ENCODE measurements at places on chromosomes 5 and 9.
A peak's percentile ranks its signal among the peaks of the same experiment; 100 is the strongest.

DNA sequence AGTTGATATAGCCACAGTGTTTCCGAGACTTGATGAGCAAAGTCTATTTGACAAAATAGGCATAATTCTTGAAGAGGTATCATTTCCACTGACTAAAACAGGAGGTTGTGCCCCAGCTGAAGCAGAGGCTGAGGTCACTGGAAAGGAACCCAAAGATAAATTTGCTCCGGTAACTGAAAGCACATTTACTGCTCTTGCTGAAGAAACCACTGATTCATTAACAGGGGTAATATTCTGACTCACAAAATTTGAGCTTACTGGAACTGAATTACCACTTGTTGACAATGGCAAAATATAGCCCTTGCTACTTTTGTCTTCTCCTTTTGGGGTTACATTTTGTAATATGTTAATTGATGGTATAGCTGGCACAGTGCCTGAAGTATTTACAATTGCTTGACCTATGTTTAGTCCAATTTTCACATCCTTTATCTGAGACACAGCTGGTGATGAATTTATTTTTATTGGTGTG is 30.2 kb downstream of the MLANA start:
- ATAC-seq, result no peak

DNA sequence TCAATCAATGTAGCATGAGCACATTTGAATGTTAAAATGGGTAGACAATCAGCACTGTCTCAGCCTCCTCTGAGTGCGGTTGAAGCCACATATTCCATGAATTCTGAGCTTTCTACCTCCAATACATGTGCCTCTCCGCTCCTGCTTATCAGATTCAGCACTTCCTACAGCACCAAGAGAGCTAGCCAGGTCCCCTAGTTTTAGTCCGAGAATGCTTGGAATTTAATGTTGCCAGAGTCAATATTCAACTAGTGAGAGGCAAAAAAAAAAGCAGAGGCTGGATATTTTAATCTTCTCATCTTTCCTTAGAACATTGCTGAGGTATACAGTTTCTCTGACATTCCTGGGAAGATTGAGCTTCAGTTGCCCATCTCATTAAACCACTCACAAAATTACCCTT is 1979.1 kb upstream of the CDH9 start:
- no peak for ATAC-seq

GRCh38 chr5:176916337-176916736 is 17.2 kb upstream of the HK3 start:
- no peak for ATAC-seq

- ATAC-seq, result no peak
These were observed 20.7 kb upstream of the STARD4 start for GRCh38 chr5:111532886-111533582.

DNA sequence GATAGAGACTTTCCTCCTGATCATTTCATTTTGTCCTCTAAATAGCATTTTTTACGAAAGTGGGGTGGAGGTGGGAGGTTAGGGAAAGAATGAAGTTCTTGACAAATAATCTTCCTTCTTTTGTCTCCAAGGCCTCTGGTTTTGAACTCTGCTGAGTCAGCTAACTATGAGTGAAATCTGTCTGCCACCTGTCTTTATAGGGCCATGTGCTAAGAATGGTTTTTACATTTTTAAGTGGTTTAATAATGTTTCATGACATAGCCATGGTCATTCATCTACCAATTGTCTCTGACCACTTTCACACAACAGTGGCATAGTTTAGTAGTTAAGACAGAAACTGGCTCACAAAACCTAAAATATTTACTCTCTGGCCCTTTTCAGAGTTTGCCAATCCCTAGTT is 7.6 kb downstream of the MAN2A1 start:
- no peak for ATAC-seq

DNA sequence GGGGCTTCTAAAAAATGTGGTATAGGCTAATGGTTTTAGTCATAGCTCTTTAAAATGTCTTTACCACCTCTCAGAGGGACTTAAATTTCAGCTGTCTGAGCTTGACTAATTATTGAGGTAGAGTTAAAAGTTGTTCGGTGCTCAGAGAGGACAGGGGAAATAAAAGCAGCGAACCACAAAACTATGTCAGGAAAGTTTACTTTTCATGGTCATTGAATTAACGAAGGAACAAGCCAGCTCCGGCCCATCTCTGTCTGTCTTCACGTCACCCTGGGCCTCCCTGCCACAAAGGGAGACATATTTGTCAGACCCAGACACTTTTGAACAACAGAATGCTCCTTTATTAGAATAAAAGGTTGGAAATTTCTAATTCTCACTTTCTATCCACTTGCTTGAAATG is 98.8 kb upstream of the EFNA5 start:
- no peak for ATAC-seq

GRCh38 chr5:61779743-61780142 is 447.7 kb downstream of the ZSWIM6 start:
- ATAC-seq, result no peak

GRCh38 chr5:52947851-52948250 is 41.3 kb upstream of the ITGA2 start:
- ATAC-seq, result no peak

DNA sequence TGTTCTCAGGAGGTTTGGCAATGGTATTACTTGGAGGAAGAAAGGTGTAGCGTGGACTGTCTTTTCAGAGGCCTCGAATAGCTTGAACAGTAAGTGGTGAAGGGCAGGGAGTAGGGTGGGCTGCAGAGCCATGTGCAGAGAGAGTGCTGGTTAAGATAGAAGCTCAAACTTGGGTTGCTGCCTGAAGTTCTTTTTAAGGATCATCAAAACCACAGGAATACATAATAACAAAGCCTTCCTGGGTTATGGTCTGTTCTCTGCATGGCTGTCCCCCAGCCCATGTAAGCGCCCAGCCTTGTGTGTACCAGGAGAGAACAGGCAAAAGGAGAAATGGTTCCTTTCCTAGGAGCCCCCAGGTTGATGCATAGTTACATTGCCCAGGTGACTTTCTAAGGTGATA is 43.9 kb downstream of the RCL1 start:
- no peak for ATAC-seq

DNA sequence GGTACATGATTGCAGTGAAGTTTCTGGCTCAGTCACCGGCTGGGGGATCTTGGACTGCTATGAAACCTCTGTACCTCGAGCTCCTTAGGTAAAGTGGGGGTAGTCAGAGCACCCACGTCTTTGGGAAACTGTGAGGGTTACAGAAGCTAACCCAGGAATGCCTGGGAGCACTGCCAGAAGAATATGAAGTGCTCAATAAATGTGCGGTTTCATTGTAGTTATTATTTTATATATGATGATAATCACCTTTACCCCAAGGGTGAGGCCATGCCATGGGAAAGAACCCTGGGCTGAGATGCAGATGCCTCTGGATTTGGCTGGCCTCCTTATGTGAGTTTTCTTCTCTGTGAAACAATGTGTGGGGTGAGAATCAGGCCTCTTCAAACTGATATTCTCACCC is 3.7 kb downstream of the NPR3 start:
- no peak for ATAC-seq

DNA sequence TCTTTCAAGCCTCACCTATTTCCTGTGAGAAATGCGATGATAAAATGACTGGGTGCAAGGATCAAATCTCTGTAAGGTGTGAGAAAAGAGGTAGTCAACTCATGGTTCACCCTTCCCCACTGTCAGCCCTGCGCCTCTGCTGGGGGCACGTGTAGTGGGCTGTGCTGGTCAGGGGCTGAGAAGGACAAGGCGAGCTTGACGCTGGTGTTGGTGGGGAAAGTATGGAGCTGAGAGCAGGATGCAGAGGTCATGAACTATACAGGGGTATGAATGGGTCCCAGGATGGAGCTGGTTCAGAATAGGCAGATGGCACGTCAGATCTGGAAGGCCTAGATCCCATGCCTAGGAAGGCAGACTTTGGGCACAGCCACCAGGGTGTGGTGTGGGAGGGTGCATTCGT is 20.6 kb downstream of the PITX1 start:
- no peak for ATAC-seq

DNA sequence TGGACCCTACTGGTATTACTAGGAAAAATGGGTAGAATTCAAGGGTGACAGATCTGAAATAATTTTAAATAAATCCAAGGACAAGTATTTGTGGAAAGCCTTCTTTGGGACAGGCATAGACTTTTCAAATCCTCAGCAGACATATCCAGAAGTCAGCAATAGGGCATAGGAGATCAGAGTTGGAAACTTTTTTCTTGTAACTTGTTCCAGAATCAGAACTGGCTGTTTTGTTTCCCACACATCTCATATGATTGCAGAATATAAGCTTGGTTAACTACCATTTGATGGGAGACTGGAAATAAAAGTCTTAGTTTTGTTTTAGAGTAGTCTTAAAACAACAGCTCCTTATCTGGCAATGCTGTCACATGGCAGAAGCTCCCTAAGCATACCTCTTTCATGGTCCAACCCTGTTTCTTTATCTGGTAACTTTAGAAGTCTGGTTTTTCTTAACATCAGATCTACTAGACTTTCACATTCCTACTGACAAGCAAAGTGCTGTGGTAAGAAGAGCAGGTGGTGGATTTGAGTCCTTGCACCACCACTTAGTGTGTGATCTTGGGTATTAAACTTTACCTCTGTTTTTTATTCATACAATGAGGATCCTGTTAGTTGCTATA is 25.1 kb downstream of the XRCC4 start:
- no peak for ATAC-seq

GRCh38 chr9:14779566-14780022 is 57.1 kb upstream of the CER1 start:
- ATAC-seq, result no peak

DNA sequence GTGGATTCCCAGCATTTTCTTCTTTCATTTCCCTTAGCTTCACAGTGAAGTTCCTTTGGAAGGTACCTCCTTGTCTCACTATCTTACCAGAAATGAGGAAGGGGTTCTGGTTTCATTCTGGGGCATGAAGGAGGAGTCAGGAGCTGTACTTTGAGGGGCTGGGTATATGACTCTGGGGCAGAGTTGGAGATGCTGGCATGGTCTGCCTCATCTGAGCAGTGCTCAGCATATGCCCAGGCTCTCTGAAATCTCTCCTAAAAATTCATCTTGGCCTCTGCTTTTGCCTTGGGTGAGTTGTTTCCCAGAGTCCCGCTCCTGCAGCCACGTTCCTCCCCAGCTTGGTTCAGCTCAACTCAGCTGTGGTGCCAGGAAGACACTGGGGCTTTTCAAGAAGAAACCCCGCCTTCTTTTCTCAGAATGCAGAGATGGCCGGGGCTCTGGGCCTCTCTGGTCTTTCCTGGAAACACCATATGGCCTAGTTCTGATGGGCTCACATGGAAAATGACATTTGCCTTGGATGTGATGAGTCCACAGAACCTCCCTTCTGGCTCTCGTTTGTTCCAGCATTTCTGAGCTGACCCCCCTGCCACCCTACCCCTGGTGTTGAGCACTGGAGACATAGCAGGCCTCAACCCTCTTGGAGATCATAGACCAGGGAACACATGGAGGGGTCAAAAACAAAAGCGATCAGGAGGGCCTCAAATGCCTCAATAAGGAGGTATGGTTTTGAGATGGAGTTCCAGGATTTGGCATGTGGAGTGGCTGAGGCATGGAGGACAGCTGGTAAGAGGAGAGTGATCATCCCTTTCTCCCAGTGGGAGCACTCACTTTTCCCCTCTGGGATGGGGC is 12.0 kb upstream of the TGFBR1 start:
- ATAC-seq, result no peak

- ATAC-seq, result peak; percentile 38
These were observed 9.0 kb downstream of the NDUFS4 start for GRCh38 chr5:53569453-53569852.

DNA sequence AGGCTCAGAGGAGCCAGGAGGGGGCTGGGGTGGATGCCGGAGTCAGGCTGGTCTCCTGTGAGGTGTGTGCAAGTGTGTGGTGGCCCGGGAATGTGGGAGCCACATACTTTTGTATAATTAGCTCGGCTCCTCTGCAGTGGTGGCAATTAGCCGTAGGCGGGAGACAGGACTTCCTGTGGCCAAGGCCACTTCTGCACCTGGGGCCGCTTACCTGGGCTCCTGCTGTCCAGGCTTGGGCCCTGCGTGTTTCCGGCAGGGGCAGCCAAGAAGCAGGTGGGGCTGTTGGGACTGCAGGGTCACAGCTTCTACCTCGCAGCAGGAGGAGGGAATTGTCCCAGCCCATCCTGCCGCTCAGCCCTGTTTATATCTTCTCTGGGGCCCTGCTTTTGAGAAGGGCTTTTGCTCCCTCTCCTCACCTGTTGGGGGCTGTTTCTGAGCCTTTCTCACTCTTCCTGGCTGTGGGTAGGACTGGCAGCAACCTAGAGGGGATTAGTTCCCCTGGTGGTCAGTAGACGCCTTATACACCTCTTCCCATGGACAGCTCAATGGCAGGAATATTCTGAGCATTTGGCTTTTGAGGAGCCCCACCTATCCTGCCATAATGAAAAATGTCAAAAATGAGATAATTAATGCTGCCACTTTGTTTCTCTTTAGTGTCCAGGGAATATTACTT is 145.4 kb upstream of the PITX1 start:
- ATAC-seq, result no peak

GRCh38 chr5:57407391-57407790 is 75.2 kb downstream of the ACTBL2 start:
- ATAC-seq, result no peak
